ENCODE measurements at places on chromosomes 3 and 15.

DNA sequence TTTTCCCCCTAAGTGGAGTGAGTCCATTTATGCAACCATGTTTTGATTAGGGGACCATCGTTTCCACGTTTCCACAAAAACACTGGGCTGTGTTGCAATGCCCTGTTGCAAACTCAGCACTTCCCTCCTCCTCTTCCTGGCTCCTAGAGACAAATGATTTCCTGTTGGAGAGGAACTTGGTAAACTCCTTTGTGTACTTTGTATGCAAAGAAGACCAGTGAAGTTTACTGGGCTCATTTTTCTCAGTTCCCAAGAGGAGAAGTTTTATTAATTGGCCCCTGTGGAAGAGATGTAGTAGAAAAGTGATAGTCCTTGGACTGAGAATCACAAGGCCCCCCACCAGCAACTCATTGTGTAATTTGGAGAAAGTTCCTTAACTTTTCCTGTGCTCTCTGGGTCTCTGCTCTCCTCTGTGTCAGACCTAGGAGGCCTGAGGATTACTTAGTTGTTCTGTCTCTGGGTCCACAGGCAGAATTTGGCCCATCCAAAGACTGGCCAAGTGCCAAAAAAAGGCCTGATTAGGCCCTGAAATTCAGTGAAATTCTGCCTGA is 95.0 kb downstream of the ATG7 start:
- DNase-seq = no peak

DNA sequence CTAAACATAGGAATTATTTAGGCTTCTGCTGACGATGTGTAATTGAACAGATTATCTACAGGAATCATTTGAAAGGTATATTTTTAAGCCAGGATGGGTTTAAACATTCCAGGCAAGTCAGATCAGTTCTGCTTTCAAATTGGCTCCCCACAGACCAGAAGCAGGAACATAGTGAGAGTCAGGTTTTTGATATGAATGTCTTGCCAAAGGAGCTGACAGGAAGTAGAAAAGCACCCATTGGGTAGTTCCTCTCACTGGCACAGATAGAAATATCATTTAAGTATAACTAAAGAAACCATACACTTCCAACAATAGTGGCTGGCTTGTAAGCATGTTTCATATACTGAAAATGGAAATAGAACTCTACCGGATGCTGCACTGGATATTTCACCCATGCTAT is 95.2 kb downstream of the CLDN1 start:
- no peak for DNase-seq

GRCh38 chr3:173221010-173221409 is 80.0 kb upstream of the SPATA16 start:
- no peak for DNase-seq

DNA sequence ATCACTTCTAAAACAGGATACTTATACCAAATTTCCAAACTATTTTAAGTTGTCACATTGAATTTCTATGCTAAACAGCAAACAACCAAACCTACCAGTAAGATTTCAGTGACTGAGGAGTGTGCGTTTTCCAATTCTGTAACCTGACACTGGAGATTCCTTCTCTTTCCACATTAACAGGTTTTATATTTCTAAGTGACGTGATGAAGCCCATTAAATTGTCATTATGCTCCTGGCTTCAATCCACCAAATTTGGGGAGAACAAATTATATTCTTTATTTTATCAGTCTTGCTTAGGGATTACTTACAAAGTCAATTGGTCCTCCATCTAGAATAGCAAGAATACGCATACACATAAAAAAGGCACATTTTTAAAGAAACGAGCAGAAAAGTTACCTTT is 764.8 kb upstream of the NR2F2 start:
- DNase-seq = no peak

GRCh38 chr15:48653913-48654670 is 8.6 kb upstream of the FBN1 start:
- DNase-seq = no peak

- DNase-seq = peak; percentile 7
Observed at GRCh38 chr3:55486857-55487380, at the start of gene WNT5A. TSS of gene WNT5A (minus strand) at chr3:55487306. CDS start at chr3:55486985, 321 bp downstream.
